ENCODE measurements at places on chromosomes 3 and 15. TPM values are rescaled to one million over a fixed set of nuclear protein-coding genes. Genes with fewer than 3 reads are reported as not detected.

FAN1 gene
- not detected for polyA plus RNA-seq

NEK10 gene
- 5.7 TPM for polyA plus RNA-seq

- DNase-seq: no peak
Measured at GRCh38 chr15:66848686-66849392, 146.8 kb downstream of the SMAD6 start.

DNA sequence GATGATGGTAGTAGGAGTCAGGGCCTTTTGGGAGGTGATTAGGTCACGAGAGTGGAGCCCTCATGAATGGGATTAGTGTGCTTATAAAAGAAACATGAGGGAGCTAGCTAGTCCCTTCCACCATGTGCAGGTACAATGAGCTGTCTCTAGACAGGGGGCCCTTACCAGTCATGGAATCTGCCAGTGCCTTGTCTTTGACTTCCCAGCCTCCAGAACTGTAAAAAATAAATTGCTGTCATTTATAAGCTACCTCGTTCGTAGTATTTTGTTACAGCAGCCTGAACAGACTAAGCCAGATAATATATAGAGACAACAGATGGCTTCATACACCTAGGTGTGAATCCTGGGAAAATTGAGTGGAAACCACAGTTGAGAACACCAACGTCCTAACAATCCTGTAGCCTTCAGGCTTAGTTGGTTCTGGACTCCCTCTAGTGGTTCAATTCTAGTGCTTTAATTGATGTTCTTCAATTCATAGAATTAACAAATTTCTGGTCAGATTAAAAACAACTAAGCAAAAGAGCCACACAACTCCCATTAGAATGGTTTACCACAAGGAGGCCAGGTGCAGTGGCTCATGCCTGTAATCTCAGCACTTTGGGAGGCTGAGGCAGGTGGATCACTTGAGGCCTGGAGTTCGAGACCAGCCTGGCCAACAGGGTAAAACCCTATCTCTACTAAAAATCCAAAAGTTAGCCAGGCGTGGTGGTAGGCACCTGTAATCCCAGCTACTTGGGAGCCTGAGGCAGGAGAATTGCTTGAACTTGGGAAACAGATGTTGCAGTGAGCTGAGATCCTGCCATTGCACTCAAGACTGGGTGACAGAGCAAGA lies 21.3 kb upstream of the GATM start:
- DNase-seq: no peak

- no peak for DNase-seq
Measured at GRCh38 chr3:196341137-196341536, 2.9 kb upstream of the TM4SF19 start.

DNA sequence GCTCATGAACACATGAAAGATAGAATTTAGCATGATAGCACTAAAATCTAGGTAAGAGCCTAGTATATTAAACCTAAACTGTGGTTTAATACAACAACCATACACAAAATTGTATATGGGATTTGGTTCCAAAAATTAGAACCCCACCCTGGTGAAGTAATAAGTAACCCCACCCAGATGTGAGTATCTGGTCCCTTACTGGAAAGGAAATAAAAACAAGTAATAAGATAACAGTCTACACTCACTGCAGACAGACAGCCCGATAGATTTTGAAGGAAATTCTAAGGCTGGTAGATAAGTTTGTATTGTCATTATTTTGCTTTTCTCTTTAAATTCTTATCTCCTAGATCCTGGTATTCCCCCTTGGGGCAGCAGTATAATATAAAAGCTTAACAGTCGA lies 184.9 kb downstream of the ZBTB20 start:
- DNase-seq: no peak

GRCh38 chr3:36542186-36542585 lies 161.9 kb downstream of the STAC start:
- DNase-seq: no peak

DNA sequence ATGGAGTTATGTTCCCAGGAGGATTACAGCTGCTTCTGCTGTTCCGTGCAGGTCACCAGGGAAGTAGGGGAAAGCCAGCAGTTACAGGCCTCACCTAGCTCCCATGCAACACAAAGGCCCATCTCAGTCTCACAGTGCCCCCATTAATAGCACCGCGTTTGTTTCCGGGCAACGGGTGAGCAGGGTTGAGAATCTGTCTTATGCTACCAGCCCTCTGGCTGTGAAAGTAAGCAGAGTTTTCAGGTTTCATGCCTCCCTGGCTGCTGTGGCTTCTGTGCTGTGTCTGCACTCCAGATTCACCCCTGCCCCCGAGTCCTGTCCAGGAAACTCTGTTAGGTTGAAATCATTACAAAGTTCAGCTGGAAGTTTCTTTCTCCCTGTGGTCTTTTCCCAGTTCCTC lies 254.4 kb upstream of the GPR149 start:
- no peak for DNase-seq

DNA sequence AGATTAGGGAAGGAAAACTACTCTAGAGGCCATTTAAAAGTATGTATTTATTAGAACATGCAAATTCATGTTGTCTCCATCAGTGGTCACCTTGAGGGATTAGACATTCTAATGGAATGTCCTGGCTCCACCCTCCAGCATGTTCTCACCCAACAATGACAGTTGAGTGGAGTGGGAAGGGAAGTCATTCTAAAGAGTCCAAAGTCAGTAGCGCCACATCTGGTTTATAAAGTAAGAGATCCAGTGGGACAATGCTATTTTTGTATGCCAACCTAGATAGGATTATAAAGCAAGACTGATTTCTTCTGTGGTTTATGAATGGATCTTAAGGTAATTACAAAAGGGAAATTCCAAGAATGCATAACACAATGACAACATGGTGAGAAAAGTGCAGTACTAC lies 33.3 kb downstream of the SLC24A1 start:
- no peak for DNase-seq

- DNase-seq: no peak
Measured at GRCh38 chr3:87370007-87370406, 93.6 kb upstream of the POU1F1 start.

GRCh38 chr3:134370611-134371531 lies 3.4 kb downstream of the AMOTL2 start:
- no peak for DNase-seq

DNA sequence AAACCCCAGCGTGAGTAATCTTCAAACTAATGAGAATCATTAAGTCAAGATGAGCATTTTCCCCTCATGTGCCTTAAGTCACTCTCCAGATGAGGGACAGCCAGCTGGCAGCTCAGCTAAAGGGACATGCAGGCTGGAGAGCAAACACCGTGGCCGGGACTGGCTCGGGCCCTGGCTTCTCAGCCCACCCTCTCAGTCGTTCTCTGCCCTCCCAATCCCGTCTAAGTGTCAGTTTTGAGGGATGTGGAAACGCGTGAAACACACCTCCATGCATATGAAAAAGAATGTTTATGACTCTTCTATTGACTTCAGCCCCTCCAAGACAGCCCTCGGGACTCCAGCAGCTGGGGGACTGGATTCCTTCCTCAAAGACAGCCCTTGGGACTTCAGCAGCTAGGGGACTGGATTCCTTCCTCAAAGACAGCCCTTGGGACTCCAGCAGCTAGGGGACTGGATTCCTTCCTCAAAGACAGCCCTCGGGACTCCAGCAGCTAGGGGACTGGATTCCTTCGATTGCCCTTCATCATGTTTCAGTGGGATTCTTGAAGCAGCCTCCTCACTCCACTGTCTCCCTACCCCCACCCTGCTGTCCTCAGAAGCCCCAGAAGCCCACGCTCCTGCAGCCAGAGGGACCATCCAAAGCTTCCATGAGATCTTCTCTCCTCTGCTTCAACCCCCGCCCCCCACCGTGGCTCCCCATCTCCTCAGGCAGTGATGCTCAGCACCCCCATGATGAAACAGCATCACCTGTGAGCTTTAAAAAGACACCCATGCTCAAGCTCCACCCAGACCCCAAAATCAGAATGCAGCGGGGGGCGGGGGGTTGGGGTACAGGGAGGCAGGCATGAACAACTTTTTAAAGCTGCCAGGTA lies 228.9 kb downstream of the XXYLT1 start:
- no peak for DNase-seq

DNA sequence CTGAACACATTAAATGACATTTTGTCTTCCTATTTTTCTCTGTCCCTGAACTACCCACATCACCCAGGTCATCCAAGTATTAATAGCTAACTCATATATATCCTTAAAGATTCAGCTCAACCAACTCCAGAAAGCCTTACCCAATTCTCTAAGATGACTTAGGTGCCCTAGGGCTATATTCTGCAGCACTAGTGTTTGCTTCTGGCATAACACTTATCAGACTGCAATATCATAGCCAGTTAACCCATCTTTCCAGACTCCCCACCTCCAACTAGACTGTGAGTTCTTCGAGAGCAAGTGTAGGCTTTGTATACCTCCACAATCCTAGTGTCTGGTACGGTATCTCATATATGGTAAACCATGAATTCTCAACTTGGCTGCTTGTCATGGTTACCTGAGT lies 50.7 kb downstream of the SST start:
- DNase-seq: no peak

DNA sequence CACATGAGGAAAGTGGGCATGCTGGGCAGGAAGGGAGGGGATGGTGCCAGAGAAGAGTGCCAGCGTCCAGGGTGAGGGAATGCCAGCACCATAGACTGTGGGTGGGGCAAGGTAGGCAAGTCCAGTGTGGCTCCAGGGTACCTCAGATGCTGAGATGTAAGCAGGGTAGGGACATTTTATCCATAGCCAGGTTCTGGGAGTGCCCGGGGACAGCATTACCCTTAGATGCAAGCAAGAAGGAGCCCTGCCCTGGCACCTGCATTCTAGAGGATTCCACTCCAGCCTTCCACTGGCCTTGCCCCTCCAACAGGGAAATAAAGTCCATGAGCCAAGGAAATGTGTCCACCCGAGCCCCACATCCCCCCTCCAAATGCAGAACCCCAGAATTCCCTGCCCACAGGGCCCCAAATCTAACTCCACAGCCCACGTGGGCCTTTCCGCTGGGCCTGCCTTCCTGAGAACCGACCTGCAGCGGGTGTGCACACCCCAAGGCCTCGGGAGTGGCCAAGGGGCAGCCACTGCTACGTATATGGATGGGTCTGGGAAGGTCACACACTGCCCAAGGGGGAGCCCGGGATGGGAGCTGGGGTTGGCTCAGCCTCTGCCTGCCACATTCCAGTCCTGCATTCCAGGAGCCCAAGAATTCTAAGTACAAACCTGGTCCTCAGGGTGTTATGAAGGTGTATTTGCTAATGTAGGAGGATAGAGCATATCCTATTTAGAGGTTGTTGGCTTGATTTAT lies 20.3 kb upstream of the CYP11A1 start:
- no peak for DNase-seq

DNA sequence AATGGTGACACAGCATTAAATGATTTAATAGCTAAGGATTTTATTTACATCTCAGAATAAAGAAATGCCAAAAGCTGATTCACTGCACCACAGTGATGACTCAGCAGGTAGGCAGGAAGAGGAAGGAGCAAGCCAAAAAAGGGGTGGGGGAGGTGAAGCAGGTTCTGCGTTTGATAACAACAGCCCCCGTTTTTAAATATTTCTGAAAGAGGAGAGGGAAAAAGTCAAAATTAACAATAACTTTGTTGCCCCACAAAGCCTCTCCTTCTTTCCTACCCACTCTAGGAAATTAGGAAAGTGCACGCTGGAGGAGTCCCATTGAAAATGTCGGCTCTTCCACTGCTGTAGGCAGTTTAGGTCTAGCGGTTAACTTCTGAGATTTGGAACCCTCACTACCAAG lies 9.9 kb upstream of the CCDC54 start:
- no peak for DNase-seq

GRCh38 chr3:12910356-12911099 lies 69.2 kb upstream of the RPL32 start:
- DNase-seq: no peak

DNA sequence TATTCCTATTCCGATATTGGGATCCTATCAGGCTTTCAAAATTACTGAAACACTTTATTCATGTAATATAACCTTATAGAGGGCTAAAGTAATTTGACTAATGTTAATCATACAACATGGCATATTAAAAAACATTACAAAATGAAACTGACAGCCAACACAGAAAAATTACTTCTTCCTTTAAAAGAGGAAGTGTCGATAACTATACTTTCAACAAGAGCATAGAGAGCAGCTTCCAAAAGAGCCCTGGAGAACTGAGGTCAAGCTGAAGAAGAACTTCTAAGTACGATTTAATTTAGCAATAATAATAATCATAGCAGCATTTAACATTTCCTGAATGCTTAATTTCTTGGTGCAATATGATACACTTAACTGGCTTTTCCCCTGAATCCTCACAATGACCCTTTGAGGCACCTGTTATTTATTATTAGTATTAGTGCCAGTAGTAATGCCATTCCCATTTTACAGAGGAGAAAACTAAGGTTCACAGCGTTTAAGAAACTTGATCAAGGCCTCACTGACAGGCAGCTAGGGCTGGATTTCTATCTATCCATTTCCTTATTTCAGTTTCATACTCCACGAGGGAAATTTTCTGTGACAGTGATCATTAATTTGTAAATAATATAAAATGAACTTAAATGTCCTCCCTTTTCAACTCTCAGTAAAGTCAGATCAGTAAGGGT lies 181.6 kb downstream of the CFAP20DC start:
- no peak for DNase-seq

- DNase-seq: no peak
Measured at GRCh38 chr3:127195417-127195816, 2.5 kb downstream of the PRR23E start.

DNA sequence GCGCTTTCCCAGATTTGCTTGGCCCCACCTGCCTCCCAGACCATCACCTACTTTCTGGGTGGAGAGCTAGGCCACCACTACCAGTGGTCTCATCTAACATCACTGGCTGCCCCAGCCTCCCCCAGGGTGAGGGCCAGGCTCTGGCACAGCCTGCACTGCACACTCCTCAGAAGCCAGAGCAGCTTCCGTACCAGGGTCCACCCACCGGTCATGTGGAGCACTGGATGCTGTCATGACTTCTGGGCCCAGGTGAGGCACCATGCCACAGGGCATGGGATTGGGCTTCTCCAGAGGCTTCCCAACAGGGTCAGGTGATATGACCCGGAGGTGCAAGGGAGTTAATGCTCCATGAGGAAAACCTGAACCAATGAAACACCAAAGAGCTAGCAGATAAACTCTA lies 14.0 kb downstream of the MEGF11 start:
- DNase-seq: no peak

DNA sequence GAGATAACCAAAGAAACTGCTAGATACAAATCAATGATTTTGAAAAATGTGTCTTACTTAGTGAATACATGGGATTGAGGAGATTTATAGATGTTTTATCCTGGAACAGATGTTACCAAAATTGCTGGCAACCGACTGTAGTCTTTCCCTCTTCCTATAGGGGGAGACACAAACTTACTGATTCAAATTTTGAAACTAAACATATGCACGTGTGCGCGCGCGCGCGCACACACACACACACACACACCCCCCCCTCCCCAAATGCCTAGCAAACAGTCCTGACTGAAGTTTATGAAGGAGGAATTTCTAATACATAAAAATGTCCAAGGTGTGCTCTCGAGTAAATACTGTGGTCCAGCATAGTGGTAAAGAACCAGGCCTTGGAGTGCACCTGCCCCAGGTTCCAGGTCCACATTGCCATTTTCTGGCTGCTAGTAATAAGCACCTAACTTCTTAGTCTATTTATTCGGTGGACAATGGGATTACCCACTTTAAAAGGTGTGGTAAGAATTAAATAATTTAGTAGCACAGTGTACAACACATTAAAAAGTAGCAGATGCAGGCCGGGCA lies 18.5 kb upstream of the C3orf62 start:
- DNase-seq: no peak

- DNase-seq: no peak
Measured at GRCh38 chr3:43473244-43473643, 148.6 kb downstream of the ANO10 start.

- DNase-seq: peak; percentile 62
Measured at GRCh38 chr3:15557511-15557946, 36.0 kb upstream of the COLQ start.

GRCh38 chr3:141844108-141844507 lies 32.3 kb upstream of the ATP1B3 start:
- no peak for DNase-seq

All from muscle of arm (tissue), 14 donors.